ENCODE measurements at places on chromosomes 3 and 15.

DNA sequence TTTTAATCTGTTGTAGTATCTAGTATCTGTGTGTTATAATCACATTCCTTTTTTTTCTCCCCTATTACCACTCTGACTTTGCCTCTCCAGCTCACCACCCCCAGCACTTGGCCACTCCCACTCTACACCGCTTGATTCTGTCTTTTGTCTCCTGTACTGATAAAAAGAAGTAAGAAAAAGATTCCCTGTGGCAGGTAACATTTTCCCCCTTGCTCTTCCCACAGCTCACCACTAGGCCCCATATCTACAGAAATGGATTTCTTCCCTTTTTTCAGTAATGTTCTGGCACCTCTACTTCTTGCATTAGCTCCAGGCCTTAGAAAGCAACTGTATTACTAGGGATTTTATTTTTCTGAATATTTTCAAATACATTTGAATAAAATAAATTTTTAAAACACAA, 25.6 kb downstream of the KCNH8 start:
- DNase-seq: no peak

DNA sequence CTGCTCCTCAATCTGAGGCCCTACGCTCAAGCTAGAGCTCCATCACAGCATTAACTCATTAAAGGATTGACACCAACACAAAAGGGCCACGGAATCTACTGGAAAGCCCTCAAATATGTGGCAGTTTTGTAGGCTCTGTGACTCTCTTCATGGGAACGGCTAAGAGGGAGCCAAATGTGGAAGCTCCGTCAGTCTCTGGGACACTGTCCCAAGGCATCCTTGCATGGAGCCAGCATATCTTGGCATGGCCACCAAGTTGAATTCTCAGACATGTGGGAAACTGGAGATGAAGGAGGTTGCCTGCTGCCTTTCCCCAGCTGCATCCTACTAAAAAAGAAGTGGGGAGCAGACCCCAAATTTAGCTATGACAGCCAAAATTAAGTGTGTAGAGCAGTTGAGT, 296.9 kb downstream of the NTRK3 start:
- DNase-seq: no peak

DNA sequence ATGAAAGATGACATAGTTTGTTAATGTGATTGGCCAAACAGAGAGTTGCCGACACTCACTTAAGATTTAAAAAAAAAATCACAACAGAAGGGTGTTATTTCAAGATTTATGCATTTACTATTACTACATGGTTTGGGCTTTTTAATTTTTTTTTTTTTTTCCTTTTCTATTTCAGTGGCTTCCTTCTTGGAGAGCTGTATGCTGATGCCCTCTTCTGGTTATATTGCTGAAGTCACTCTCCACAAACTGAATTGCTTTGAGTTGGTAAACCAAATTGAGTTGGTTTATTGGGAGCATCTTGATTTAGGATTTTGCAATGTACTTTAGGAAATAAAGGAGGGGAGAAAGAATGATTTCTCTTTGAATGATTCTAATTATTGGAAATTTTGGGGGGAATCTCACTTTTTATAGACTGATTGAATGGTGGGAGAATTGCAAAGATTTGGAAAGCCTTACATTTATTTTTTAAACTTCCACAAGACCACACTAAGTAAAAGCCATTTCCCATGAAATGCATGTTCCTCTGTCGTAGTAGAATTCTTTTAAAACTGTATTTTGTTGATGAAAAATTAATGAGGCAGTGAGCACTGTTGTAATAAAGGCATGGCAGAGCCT, 186.6 kb upstream of the FEZF2 start:
- DNase-seq: peak; percentile 18

GRCh38 chr3:183582161-183582560, 26.7 kb upstream of the KLHL6 start:
- no peak for DNase-seq

DNA sequence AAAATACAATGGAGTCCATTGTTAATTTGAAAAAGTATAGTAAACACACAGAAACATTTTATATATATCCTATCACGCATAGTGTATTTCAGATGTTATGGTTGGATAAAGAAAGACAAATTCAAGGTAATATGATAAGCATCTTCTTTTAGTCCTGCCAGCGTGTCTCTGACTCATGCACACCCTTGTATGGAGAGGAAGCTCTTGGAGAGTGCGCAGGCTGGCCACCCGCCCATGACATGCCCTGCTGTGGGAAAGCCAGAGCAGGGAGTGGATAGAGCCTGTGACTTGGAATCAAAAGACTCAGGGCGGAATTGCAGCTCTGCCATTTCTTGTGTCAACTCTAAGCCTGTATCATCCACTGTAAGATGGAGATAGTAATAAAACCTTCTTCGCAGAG, 23.0 kb upstream of the COPG1 start:
- no peak for DNase-seq

GRCh38 chr3:160697637-160698380, 20.8 kb downstream of the ARL14 start:
- no peak for DNase-seq

- DNase-seq: no peak
These were observed 491.5 kb upstream of the MDFIC2 start for GRCh38 chr3:70803891-70804290.

DNA sequence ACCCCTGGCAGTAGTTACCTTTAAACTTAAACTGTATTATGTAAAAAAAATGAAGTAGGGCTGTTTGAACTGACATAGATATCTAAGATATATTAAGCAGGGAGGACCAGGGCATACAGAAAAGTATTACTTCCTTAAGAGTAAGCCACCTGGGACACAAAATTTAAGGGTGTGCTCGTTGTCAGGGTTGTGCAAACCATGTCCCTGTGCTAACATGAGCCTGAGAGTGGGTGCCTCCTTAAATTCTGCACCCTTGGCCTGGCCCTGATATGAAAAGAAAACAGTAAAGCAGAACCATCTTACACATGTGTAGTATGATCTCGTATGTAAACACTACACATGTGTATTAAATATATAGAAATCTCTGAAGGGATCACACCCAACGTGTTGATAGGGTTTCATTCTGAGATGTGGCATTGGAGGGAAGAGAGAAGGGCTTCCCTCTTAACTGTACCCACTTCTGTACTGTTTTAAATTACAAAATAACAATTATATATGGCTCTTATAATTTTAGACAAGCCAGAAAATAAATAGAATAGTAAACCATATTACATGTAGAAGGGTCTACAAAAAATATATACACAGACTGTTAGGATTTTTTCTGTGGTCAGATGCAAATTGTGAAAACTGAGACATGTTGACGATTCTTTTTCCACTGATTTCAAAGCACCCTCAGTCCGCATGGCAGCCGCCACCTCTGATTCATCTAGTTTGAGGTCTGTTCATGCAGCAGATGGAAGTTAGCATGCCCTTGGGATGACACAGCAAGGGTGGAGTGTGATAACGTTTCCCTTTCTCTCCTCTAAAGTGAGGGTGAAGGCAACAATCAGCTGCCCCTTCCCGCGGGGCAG, 400.8 kb upstream of the PROK2 start:
- no peak for DNase-seq

DNA sequence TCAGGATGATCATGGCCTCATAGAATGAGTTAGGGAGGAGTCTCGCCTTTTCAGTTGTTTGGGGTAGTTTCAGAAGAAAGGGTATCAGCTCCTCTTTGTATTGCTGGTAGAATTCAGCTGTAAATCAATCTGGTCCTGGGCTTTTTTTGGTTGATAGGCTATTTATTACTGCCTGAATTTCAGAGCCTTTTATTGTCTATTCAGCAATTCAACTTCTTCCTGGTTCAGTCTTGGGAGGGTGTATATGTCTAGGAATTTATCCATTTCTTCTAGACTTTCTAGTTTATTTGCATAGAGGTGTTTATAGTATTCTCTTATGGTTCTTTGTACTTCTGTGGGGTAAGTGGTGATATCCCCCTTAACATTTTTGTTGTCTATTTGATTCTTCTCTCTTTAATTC, 1024.2 kb downstream of the DIPK2A start:
- DNase-seq: no peak

- no peak for DNase-seq
These were observed 244.0 kb upstream of the TPM1 start for GRCh38 chr15:62798536-62798935.

DNA sequence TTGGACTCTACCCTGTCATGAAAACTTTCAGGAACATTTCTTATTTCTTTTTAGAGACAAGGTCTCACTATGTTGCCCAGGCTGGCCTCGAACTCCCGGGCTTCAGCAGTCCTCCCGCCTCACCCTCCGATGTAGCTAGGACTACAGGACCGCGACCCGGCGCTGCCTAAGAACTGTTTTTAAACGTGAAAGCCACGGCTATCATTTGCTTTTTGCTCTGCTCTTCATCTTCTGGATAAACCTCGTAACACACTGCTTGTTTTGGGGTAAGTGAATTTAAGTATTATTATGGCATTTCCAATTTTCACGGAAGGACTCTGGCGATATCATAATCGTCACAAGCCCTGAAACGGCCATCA, 14.3 kb upstream of the CCNL1 start:
- DNase-seq: no peak

DNA sequence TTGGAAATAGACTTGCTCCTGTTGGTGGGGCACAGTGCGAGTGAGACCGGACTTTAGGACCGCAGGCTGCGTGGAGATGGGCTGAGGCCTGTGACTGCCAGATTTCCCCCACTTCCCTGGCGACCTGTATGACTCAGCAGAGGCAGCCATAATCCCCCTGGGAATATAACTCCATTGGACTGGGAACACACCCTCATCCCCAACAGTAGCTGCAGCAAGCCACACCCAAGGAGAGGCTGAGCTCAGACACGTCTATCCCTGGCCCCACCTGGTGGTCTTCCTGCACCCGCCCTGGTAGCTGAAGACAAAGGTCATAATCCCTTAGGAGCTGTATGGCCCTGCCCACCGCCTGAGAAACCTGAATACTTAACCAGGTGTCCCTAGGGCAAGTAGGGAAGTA, 42.6 kb downstream of the DZIP1L start:
- no peak for DNase-seq

DNA sequence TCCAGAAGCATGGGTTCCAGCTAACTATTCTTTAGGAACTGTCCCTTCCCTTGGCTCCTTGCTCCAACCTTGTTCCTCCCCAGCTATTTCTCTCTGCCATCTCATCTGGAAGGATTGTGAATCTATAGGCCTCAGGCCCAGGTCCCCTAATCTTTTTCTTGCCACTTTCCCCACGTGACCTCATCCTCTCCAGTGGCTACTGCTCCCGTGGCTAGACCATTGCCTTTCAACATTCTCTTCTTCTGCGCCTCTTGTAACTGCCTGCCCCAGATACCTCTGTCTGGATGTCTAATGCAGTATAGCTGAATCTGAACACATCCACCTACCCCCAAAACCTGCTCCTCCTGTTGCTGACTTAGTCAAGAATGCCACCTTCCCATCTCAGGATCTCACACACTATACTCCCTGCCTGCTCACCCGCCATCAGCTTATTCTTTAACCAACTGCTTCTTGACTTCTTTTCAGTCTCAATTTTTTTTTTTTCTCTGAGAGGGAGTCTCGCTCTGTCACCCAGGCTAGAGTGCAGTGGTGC, 5.2 kb downstream of the GPX1 start:
- no peak for DNase-seq

GRCh38 chr3:124635169-124635539, 95.1 kb upstream of the UMPS start:
- no peak for DNase-seq

DNA sequence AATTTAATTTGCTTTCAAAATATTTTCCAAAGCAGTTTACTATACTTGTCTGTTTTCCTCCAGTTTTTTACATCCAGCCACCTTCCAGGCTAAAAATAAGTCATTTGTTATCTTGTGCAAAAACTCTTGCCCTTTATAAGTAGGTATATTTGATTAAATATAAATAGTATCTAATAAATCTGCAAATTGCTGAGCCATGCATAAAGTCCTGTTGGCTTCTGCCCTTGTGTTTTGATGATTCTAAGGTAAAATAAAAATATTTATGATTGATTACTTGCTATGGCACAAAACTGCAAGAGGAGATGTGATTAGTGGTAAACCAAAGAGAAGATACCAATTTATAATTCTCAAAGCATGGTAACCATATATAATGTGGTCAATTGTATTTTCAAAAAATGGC, 1026.7 kb downstream of the EPHA3 start:
- DNase-seq: no peak

DNA sequence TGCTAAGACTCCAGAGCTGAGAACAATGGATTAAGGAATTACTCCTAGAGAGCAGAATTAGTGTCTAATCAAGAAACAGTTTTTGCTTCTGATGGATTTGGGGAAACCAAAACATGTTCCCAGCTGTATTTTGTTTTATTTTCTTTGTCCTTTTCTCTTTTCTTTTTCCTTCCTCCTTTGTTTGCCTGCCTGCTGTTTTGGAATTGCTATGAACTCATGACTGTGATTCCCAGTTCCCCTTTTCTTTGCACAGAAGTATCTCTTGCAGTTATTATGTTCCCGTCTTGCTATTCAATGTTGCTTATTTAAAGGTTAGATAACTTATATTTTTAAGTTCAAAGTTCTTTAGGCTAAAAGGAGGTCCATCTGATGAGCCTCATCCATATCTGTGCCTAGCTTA, 77.0 kb upstream of the GBE1 start:
- no peak for DNase-seq

DNA sequence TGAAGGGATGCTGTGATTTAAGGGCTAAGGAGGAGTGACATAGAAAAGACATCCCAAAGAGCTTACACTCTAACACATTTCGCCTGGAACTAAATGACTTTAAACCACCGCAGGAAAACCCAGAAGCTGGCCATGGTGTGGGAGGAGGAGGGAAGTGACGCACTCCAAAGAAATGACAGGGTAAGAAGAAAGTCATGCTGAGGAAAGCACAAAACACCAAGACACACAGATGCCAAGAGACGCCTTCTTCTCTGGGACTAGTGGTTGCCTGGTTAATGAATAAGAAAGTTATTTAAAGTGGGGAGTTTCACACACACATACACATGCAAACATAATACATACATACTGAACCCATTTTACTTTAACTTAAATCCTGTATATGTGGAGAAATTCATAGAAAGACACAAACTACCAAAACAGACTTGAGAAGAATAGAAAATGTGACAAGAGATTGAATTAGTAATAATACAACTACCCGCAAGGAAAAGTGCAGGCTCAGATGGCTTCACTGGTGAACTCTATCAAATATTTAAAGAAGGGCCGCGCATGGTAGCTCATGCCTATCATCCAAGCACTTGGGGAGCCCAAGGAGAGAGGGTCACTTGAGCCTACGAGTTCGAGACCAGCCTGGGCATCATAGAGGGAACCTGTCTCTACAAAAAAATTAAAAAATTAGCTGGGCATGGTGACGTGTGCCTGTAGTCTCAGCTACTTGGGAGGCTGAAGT, 125.5 kb downstream of the NSMCE3 start:
- DNase-seq: no peak

DNA sequence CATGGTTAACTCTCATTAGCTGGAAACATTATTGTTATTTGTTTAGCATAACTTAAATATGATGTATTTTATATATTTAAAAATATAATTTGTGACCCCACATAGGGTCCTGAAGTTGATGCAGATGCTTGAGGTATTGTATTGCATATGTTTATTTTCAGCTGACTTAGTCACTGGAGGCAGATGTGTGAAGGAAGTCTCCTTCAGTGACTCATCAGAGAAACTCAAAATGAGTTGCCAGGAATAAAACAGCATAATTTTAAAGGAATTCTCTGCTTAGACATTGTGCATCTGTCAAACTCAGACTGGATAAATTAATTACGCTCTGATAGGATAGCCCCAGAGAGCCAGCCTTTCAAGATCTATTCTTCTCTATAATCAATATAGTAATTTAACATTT, 7.9 kb upstream of the OR4F6 start:
- no peak for DNase-seq

All from Jurkat, Clone E6-1 (cell line).